ENCODE measurements at places on chromosomes 1 and 21.

DNA sequence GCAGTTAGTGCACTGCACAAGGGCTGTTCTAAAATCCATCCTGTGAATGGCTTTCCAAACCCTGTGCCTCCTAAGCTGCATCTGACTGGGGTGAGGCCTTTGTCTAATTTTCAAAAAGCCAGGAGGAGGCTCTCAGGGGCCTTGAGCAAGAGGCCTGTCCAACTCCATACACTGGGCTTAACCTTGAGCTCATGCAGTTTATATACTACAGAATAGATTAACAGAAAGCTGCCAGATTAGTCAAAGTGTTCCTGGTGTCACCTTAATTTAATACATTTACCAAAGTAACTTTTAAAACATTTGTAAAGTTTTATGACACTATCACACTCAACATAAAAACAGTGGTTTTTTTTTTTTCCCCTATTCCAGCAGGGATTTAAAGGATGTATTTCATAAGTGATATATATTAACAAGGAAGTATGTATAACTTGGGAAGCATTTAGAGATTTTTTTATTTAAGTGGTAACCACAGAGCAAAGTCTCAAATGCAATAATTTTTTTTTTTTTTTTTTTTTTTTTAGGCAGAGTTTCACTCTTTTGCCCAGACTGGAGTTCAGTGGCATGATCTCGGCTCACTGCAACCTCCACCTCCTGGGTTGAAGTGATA, 23.3 kb downstream of the CTH start:
- DNase-seq: no peak

GRCh38 chr1:153928245-153928644, 5.5 kb upstream of the GATAD2B start:
- no peak for DNase-seq

DNA sequence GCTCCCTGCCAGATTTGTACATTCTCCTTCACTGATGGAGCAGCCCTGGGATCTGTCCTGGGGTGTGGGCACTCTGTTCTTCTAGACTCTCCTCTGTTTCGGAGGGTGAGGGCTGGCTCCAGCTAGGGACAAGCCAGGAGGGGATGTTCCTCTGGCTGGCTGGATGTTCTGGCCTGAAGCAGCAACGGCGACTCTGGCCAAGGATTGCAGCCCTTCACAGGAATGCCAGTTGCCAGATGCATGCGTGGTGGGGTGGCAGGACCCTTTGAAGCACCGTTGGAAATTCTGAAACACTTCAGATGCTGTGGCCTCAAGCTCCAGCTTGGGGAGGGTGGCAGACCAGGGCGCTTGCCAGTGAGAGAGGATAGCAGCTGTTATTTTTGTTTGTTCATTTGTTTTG, 210.9 kb downstream of the TRABD2B start:
- DNase-seq: no peak

GRCh38 chr1:147208619-147209018, 16.5 kb downstream of the FMO5 start:
- DNase-seq: no peak

GRCh38 chr1:218701131-218701530, 356.0 kb downstream of the TGFB2 start:
- DNase-seq: no peak

- DNase-seq: no peak
Measured at GRCh38 chr1:174637487-174637886, 189.7 kb downstream of the GPR52 start.

DNA sequence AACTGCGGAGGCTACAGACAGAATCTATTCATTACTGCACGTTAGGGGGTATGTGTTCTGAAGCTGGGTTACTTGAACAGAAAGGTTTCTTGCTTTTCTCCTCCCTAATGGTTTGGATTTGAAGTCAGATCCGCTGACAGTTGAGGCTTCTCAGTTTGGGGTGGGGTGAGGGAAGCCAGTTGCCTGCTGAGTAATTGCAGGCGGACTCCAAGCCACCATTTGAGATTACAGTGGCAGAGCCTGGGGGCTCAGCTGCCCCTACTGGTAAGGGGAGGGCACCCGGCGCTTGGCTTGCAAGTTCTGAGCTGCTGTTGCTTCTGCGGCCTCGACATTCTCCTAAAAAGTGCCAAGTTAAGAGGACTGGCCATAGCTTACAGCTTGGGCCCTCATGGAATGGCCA, 2.0 kb downstream of the GRHL3 start:
- DNase-seq: no peak

GRCh38 chr1:71494163-71494562, 413.3 kb upstream of the ZRANB2 start:
- DNase-seq: no peak

- DNase-seq: no peak
Measured at GRCh38 chr1:225532240-225532944, 104.6 kb upstream of the LBR start.

DNA sequence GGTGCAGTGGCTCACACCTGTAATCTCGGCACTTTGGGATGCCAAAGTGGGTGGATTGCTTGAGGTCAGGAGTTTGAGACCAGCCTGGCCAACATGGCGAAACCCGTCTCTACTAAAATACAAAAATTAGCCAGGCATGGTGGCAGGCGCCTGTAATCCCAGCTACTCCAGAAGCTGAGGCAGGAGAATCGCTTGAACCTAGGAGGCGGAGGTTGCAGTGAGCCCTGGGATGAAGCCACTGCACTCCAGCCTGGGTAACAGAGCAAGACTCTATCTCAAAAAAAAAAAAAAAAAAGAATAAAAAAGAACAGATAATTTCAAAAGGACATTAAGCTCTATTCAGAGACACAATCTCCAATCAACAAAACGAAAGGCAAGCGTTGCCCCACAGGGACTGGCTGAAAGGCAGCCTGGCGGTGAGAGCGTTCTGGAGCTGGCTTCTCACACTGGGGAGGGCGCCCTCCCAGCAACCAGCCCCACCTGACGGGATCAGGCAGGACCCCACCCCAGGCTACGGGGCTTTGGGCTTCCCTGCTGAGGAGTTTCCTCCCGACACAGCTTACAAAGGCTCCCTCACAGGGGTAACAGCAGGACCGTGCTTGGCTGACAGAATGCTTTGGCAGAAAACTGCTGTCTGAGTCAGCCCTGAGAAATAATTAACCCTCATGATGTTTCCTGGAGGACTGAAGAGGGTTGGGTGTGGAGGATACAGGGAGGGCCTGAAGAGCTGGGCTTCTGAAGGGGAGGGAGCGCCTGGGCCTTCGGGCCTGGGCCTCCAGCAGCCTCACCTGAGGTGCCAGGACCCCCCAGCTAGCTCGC, 31.1 kb upstream of the SRP9 start:
- no peak for DNase-seq

DNA sequence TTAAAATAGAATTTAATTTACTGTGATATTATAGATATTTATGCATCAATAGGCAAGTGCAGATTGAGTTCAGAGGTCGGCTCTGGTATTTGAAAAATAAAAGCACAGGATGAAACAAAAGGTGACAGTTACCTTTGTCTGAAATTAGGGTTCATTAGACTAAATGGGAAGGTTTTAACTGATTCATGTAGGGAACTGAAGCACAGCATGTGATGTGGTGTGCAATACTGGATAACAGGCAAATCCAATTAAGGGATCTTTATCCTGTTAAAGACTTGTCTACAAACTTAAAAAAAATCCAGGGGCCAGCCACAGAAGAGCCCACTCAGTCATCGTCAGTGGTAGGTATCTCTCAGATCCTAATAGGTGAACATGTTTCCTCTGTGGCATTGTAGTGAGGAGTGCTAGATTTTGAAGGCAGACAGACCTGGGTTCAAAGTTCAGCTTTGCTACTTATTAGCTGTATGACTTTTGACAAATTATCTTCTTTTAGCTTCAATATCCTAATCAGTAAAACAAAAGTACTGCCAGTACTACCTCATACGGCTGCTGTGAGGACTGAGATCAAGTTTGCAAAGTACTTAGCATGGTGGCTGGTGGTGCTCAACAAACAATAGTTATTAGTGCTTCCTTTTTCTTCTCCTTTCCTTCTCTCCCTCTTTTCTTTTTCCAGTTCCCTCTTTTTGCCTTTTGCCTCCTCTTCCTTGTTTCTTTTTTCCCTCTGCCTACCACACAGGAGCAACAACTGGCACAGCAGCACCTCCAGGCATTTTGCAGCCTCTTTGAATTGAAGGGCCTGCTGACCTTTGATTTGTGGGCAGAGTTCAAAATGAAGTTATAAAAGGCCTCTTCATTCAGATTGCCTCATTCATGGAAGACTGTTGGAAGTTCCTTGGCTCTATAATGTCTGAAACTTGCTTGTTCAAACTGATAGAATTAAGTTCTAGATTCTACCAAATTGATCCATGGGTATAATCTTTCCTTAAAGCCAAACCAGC, 44.9 kb upstream of the FOXD3 start:
- DNase-seq: no peak

DNA sequence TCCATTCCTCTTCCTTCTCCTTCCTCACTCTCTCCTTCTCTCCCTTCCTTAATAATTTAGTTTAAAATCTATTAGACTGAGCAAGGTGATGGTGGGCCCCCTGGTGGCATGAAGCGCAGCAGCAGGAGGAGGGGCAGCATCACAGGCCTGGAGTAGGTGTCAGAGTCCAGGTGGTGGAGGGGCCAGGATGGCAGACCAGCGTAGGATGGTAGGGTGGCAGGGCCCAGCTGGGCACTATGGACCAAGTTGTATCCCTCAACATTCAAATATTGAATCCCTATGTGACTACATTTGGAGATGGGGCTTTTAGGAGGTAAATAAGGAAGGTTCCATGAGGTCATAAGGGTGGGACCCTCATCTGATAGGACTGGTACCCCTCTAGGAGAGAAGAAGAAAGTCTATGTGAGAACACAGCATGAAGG, 61.0 kb downstream of the WDR4 start:
- DNase-seq: peak; percentile 56

DNA sequence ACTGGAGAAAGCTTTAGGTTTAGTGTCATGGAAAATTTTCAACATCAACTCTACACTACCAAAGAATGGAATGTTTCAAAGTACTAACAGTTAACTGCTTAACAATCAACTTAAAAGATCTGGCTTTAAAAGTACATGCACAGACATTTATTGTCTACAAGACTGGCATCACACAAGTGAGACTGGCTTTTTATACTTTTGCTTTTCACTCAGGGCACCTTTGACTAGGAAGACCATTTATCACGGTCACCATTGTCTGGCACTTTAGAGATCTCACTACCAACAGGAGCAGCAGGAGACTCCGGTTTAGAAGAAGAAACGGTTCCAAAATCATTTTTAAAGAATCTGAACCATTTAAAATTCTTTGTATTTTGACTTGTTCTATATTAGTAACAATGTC, 812.3 kb downstream of the ADGRL2 start:
- DNase-seq: no peak

GRCh38 chr1:208154679-208155642, 89.2 kb downstream of the PLXNA2 start:
- no peak for DNase-seq

GRCh38 chr1:167127661-167128060, 33.8 kb downstream of the STYXL2 start:
- no peak for DNase-seq

- DNase-seq: no peak
Measured at GRCh38 chr1:221644663-221645258, 97.1 kb downstream of the DUSP10 start.

DNA sequence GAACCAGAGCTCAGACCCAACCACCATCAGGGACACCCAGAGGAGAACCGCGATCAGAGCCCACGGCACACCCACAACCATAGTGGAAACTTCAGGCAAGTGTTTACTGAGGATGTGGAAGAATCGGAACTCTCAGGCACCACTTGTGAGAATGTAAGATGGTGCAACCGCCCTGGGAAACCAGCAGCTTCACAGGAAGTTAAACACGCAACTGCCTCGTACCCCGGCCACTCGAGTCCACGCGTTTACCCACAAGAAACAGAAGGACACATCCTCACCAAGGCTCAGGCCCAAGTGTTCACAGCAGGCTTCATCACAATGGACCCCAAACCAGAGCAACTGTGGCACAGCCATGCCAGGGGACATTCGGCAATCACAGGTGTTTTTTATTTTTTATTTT, 51.4 kb upstream of the COL6A2 start:
- no peak for DNase-seq

DNA sequence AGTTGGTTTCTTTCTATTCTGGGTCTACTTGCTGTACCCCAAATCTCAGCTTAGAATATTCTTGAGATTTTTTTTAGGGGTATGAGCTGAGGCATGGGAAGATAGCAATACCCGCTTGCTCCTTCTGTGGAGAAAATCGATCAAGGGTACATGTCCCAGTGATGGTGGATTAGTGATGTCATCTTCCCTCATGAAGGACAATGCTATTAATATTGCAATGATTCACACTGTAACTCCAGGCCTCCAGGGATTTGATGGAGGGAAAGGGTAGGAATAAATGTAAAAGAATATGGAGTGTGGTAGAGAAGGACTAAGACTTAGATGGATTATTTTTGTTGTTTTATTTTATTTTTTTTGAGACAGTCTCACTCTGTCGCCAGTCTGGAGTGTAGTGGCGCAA, 47.4 kb downstream of the XCL1 start:
- DNase-seq: no peak

- no peak for DNase-seq
Measured at GRCh38 chr1:214102907-214103306, 115.1 kb downstream of the PROX1 start.

DNA sequence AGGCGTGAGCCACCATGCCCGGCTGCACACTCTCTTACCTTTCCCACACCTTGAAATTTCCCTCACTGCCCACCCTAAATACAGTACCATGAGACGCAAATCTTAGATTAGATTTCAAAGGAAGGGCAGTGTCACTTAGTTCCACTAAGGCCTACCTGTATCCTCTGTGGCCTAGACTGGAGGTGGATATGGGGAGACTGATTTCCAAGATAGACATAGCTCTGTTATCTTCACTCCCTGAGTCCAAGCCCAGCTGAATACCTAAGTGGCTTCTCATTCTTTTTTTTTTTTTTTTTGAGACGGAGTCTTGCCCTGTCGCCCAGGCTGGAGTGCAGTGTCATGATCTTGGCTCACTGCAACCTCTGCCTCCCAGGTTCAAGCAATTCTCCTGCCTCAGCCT, 89.0 kb downstream of the SLC16A1 start:
- DNase-seq: no peak

GRCh38 chr1:13697738-13698137, 2.2 kb upstream of the PRDM2 start:
- DNase-seq: no peak

Measured in activated effector memory CD4-positive, alpha-beta T cell treated with Interleukin-2 at 50 U/mL for 16 hours (primary cell).